Activated CD8-positive, alpha-beta memory T cell treated with anti-CD3 and anti-CD28 coated beads for 1 hour (primary cell): ENCODE measurements at places on chromosomes 11 and 22.

GRCh38 chr22:24504540-24504939 lies 9.4 kb downstream of the UPB1 start:
- DNase-seq, result no peak

DNA sequence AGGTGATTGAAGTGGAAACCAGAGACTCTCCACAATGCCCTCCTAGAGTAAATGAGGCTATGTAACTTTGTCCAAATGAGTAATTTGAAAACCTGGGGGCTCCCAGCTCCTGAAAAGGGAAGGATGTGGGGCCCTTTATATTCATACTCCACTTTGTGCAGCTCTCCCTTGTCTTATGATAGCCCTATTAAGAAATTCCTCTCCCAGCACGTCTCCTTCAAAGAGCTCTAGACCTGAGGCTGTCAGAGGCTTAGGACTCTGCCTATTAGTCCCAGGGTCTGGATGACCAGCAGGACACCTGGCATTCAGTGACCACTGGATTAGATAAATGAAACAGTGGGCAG lies 2.1 kb downstream of the SLC43A1 start:
- no peak for DNase-seq

DNA sequence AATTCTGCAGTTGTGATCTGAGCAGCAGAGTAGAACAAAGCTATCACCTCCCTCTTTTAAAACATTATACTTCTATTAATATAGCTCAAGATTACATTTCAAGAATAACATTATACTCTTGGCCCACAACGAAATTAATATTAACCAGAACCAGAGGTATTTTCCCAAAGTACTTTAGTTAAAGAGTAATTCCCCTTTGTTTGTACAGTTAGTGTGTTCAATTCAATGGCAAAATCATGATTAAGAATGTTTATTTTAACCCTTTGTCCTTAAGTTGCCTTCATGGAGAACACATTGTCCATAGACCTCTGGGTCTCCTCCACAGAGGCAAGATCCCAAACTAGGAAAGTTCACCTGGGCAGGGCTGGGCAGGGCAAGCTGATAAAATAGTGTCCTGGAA lies 88.0 kb upstream of the CSNK2A3 start:
- DNase-seq, result no peak

DNA sequence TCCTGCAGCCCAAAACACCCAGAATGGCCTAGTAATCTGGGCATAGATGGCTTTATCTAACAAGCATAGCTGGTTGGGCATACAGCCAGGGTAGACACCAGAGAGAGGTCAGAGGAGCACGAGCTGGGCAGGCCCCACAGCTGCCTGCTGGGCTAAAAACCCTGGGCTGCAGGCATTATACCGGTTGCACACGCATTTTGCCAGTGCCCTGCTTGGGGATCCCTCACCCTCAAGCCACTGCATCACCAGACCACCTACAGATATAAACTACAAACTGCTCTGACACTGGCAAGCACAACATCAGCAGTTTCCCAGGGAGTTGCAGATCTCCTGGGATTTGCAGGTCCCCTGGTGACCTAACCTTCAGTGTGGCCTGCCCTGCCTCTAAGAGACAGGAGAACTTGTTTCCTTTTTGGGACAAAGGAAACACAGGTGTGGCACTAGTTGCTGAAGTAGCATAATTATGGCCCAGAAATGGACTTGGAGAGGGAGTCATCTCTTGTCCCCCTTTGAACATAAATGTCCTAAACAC lies 79.1 kb upstream of the SC5D start:
- DNase-seq, result no peak

GRCh38 chr22:24175160-24175808 lies 6.0 kb upstream of the SUSD2 start:
- DNase-seq, result peak; percentile 56

- DNase-seq, result no peak
Measured at GRCh38 chr22:47786650-47787290, 1024.3 kb downstream of the TBC1D22A start.

GRCh38 chr11:7573193-7573557 lies 59.4 kb downstream of the PPFIBP2 start:
- no peak for DNase-seq

GRCh38 chr11:6663794-6664469 lies 8.3 kb upstream of the DCHS1 start:
- no peak for DNase-seq

DNA sequence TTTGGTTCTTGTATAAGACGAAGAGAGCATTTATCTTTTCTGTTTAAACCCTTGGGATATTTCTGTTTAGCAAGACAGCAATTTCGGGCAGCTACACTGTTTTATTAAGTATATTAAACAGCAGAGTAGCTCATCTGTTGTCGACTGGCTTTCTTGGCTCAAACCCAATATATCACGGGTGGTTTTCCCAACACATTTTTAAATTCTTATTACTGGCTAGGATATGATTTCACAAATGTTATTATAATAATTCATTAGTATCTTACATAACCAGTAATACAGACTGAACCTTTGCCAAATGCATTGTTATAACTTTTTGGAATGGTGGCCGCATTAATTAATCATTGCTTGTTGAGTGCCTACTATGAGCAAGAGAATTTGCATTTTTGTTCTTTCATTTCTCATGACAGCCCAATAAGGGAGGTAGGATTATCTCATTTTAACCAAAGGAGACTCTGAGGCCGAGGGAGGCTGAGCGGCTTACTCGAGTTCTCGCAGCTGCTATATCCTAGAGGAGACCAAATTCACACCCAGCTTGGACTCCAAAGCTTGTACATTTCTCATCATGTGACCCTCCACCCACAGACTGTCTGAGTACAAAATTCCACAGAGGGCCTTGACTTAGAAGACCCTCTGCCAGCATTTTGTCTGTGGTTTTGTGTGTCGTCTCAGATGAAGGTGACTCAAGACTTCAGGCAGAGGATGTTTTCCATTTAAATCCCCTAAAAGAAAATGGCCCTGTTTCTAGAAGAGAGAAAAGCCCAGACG lies 304.9 kb downstream of the NTM start:
- DNase-seq, result no peak

DNA sequence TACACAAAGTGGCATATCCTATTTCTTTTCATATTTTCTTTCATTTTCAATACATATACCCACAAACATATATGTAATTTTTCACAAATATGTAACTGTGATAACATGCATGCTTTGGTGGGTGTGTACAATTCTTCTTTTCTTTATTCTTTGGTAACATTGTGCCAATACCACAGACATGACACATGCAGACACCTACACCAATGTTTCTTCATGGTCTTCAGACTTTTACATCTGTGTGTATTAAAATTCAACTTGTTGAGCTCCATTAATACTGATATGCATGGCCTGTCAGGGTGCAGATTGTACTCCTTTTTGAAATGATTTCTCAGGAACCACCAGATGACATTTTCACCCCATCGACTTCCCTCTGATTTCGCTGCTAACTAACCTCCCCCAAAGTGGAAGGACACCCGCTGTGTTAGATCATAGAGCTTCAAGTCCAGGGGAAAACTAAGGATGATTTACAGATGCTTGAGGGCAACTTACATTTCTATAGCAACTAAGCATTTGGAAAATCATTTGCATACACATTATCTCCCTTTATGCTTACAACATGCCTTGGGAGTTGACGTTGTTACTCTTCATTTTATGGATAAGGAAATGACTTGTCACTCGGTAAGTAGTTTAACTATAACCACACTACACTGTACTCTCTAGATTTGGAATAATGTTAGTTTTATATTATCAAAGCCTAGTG lies 10.5 kb upstream of the PANX3 start:
- no peak for DNase-seq

- no peak for DNase-seq
Measured at GRCh38 chr22:34765115-34765514, 300.8 kb upstream of the ISX start.

- DNase-seq, result no peak
Measured at GRCh38 chr22:20982563-20982882, 426 bp downstream of the LZTR1 start.

DNA sequence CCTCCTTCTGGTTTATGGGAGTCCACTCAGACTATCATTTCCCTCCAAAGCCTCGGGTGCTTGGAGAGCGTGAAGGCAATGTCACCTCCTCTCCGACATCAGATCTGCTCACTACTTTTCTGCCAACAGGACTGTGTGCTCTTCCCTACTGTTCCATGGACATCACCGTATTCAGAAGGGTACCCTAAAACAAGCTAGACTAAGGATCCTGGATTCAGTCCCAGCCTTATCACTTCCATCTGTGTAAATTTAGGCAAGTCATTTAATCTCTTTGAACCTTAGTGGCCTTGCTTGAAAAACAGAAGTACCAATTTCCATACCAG lies 78.2 kb downstream of the KCNC1 start:
- DNase-seq, result no peak

DNA sequence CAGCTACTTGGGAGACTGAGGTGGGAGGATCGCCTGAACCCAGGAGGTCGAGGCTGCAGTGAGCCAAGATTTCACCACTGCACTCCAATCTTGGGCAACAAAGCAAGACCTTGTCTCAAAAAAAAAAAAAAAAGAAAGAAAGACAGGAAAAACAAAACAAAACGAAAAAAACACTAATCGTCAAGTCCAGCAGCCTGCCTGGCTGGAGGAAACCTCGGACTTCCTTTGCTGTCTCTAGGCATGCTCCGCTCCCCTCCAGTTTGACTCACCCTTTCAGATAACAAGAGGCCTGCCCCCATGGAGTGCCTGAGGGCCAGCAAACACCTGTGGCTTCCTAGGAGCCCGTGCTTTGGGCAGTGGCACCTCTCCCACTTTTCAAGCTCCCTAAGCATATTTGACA lies 28.8 kb upstream of the CHKA start:
- DNase-seq, result no peak

GRCh38 chr11:131760091-131761061 lies 390.0 kb downstream of the NTM start:
- DNase-seq, result no peak

GRCh38 chr11:78925387-78925786 lies 350.7 kb upstream of the NARS2 start:
- no peak for DNase-seq

DNA sequence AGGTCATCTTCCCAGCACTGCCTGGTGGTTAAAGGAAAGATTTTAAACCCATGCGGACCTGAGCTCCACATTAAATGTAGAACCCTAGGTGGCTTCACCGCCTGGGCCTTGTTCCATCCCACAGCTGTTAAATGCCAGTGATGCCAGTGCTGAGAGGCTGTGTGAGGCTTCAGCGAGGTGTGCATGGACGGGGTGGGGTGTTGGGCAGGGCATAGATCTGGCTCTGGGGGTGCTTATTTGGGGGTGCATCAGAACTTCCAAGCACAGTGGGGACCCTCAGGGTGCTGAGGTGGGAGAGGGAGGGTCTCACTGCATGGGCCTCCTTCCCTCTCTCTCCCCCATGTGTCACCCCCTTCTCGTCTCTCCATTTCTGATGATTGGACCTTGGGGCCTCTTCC lies 90.1 kb upstream of the B3GAT1 start:
- no peak for DNase-seq

GRCh38 chr22:28146401-28147314 lies 227.6 kb upstream of the PITPNB start:
- DNase-seq, result no peak

GRCh38 chr22:30143265-30143664 lies 63.0 kb downstream of the HORMAD2 start:
- no peak for DNase-seq

GRCh38 chr11:82529936-82530335 lies 203.7 kb downstream of the FAM181B start:
- no peak for DNase-seq

- DNase-seq, result no peak
Measured at GRCh38 chr22:25763239-25763777, 21.3 kb downstream of the MYO18B start.

- no peak for DNase-seq
Measured at GRCh38 chr11:59261150-59261549, 48.4 kb upstream of the MPEG1 start.

- no peak for DNase-seq
Measured at GRCh38 chr22:50607659-50608020, 7.0 kb downstream of the MAPK8IP2 start.

DNA sequence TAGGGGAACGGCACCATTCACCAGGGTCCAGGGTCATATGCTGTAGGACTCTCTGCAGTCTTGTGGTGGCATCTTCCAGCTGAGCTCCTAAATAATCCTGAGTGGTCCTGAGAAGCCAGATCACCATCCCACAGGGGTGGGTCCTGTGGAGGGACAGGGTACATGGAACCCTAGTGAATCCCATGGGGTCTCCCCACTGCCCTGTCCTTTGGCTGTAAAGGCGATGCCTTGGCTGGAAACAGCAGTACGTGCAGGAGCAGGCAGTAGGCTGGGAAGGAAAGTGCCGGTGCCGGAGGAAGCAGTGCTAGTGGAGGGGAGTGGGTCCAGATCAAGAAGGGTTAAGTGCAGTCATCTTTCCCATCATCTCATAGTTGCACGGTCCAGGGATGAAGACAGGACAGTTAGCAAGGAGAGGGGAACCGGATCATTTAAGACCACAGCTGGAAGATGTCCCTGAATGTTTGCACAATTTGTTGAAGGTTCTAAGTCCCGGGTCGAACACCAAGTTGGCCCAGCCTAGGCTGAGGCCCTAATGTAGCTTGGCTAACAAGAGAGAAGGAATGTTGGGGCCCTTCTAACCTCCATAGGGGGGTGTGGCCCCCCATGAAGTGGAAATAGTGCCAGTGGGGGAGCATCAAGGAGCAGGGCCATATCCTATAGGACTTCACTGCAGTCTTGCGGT lies 18.1 kb downstream of the TSPAN32 start:
- no peak for DNase-seq

- peak; percentile 65 for DNase-seq
Measured at GRCh38 chr11:59560702-59561473, 49.5 kb downstream of the OR4D9 start.

GRCh38 chr11:116857316-116857715 lies 19.9 kb upstream of the APOA1 start:
- DNase-seq, result no peak

GRCh38 chr11:76159983-76160661 lies 46.2 kb downstream of the WNT11 start:
- no peak for DNase-seq

DNA sequence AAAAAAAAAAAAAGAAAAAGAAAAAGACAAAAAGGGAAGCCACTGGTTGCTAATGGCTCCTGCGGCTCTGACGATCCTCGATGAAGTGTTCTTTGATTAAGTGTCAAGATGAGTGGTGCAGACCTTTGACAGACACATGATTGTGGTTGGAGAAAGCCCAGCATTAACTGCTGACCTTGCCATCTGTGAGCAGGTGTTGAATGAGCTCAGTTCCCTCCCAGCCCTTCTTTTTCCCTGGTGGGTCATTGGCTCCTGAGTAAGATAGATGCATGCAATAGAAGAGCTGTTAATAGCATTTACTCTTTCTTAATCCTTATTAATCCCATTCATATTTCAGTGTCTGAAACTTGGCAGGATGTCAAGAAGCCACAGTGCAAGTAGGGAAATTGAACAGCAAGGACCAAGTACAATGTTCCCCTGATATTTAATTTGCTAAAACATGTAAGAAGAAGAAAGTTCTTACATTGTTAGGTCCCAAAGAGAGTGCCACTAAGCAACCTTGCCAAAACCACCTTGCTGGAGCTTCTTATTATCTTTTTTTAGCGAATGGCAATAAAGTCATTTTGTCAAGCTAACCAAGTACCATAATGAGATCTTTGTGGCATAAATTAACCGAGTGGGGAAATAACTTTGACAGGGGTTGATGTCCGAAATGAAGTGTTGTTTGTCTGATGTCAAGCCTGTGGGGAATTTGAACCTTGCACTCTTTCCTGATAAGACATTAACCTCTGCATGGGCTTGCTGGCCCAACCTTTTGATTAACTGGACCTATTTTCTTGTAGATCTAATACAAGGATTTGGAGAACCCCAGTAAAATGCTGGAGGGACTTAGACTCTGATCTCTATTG lies 113.7 kb downstream of the PTPRJ start:
- no peak for DNase-seq

- DNase-seq, result no peak
Measured at GRCh38 chr11:3002871-3003270, 10.7 kb upstream of the NAP1L4 start.

GRCh38 chr11:117230286-117230961 lies 1.4 kb downstream of the PCSK7 start:
- no peak for DNase-seq
